ENCODE measurements at places on chromosomes 4 and X. TPM values are rescaled to one million over a fixed set of nuclear protein-coding genes. Genes with fewer than 3 reads are reported as not detected.

TCP11X2 gene
- total RNA-seq = not detected

MAB21L2 gene
- total RNA-seq = not detected

ADH1A gene
- total RNA-seq = not detected

EPGN gene
- not detected for total RNA-seq

EGF gene
- 8.6 TPM for total RNA-seq

Measured in Caki2 (cell line).